ENCODE measurements at places on chromosomes 4 and X. TPM values are rescaled to one million over a fixed set of nuclear protein-coding genes. Genes with fewer than 3 reads are reported as not detected.

The SPATA18 gene
- 5.7 TPM for total RNA-seq

The GAGE1 gene
- not detected for total RNA-seq

The HAND2 gene
- 1.1 TPM for total RNA-seq

The RIPPLY1 gene
- total RNA-seq: not detected

The LRIT3 gene
- total RNA-seq: 0.10 TPM

The MND1 gene
- 5.7 TPM for total RNA-seq

The ADAM29 gene
- not detected for total RNA-seq
